ENCODE measurements at places on chromosomes 5 and 9.

- no peak for DNase-seq
These were observed 11.8 kb downstream of the APTX start for GRCh38 chr9:32989660-32990059.

DNA sequence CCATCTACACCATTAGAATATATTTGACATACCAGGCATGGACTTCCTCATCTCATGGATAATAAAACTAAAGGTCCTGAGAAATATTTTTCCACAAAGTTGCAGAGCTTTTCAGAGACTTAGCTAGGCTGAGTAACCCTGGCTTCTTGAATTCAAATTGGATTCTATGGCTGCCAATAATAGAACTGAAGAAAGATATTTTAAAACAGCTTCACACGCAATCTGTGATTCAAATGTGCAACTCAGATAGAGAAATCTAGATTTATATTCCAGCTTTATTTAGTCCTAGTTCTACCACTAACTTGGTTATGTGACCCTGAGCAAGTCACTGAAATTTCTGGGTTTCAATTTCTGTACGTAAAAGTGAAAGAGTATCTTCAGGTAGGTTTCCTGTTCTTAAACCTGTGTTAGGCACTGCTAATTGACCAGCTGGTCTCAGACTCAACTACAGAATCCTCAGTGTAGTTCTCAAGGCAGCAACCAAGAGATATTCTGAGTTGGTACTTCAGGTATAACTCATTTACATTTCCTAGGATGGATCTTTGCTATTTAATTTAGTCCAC lies 235.3 kb downstream of the GABRB2 start:
- no peak for DNase-seq

DNA sequence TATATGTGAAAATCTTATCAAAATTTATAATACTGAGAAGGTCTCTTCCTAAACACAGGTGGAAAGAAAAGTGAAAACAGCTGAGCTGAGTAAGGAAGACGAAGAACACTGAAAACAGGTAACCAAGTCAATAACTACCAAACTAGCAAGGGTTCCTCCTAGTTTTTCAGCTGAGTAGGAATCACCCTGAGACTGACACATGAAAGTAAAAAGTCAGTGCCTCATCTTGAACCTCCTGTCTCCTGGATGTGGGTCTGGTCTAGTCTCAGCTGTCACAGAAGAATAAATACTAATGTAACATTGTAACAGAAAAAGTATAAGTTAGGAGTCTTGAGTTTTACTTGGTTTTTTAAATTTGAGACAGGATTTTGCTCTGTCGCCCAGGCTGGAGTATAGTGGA lies 121.0 kb downstream of the MEF2C start:
- DNase-seq = no peak

- peak; percentile 33 for DNase-seq
These were observed 724 bp downstream of the SGTB start for GRCh38 chr5:65721050-65721719.

DNA sequence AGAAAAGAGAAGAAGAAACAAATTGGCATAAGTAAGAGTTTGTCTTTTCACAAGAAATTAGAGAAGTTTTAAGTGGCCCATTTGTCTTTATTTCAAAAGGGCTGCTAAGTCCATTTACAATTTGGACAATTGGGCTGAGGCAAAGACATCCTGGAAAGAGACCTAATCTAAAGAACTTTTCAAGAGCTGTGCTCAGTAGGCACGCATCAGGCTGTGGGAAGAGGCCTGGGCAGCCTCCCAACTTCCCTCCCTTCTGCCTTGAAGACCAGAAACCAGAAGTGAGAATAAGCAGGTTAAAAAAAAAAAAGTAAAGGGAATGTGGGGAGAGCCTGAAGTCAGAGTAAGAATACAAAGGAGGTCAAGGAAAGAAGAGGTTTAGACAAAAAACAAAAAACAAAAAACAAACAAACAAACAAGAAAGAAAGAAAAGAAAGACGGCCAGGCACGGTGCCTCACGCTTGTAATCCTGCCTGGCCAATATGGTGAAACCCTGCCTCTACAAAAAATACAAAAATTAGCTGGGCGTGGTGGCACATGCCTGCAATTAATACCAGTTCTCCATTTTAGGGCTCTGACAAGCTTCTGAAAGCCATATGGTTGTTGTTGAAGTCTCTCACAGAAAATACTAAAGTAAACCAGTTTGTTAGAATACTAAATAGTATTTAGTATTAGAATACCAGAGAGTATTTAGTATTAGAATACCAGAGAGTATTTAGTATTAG lies 48.0 kb upstream of the CEP78 start:
- no peak for DNase-seq

DNA sequence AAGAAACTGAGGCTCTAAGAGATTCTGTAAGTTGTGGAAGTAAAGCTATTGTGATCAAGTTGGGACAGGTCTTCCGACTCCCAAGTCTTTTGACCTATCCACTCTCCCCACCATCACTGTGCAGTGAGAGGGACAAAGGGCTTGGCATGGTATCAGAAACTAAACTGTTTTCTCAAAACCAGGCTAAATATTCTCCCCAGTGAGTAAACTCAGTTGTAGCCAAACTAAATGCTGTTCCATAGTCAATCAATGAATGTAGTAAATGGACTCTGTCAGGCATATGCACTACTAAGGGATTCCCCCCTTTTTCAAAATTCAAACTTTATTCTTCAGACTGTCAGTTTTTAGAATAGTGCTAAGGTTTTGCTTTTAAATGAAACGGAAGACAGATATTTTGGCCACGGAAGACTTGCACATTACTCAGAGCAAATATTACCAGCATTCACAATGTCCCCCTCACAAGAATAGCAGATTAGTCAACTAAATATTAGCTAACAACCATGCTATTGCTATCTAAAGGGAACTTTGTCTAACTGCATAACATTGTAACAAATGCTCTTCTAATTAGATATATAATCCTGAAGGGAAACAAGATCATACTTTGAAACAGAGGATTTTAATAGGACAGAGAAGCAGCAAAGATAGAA lies 7.1 kb downstream of the PRKAA1 start:
- DNase-seq = no peak

DNA sequence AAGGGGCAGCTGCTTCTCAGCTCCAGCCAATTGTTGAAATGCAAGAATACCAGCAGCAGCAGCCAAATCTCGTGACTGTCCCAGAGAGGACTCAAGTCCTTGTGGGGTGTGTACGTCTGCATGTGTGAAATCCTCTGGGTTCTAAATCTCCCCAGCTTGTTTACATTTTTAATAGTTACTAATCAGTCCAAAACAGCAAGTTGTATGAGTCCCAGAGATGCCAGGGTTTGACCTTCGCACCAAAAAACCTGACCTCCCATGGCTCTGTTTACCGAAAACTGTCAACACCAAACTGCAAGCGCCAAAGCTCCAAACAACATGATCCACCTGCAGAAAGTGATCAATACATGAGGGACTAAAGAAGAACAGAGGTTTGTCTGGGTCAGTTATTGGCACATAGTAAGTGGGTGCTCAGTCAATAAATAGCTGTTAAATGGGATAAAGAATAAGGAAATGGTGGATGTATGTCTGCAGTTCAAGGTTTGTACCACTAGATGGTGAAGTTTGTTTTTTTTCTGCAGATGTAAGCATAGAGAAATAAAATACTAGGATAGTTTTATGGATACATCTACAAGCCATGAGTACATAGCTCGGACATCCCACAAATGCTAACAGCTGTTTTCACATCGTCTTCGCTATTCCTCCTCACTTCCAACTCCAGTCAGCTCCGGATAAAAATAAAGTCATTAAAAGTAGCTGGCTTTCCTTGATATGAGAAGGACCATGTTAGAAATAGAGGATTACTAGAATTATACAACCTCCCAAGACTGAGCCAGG lies 85.3 kb upstream of the ADRB2 start:
- DNase-seq = peak; percentile 76

GRCh38 chr5:117201001-117201400 lies 626.4 kb upstream of the SEMA6A start:
- peak; percentile 22 for DNase-seq

- no peak for DNase-seq
These were observed 4.1 kb downstream of the RAPGEF6 start for GRCh38 chr5:131630963-131631350.

DNA sequence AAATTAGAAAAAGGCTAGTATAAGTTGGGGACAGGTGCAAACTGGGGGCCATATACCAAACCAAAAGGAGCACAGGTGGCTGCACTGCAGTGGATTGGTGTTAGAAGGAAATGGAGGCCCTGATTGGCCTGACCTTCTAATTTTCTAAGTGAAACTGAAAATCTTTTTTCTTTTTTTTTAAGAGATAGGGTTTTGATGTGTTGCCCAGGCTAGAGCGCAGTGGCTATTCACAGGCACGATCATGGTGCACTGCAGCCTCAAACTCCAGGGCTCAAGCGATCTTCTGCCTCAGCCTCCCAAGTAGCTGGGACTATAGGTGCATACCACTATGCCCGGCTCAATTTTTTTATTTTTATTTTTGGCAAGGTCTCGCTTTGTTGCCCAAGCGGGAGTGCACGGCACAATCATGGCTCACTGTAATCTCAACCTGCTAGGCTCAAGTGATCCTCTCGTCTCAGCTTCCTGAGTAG lies 9.8 kb upstream of the CCDC69 start:
- no peak for DNase-seq

DNA sequence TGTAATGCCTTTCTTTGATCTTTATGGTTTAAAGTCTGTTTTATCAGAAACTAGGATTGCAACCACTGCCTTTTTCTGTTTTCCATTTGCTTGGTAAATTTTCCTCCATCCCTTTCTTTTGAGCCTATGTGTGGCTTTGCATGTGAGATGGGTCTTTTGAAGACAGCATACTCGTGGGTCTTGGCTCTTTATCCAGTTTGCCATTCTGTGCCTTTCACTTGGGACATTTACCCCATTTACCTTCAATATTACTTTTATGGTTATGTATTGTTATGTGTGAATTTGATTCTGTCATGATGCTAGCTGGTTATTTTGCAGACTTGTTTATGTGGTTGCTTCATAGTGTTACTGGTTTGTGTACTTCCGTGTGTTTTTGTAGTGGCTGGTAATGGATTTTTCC lies 59.2 kb downstream of the YTHDC2 start:
- no peak for DNase-seq

DNA sequence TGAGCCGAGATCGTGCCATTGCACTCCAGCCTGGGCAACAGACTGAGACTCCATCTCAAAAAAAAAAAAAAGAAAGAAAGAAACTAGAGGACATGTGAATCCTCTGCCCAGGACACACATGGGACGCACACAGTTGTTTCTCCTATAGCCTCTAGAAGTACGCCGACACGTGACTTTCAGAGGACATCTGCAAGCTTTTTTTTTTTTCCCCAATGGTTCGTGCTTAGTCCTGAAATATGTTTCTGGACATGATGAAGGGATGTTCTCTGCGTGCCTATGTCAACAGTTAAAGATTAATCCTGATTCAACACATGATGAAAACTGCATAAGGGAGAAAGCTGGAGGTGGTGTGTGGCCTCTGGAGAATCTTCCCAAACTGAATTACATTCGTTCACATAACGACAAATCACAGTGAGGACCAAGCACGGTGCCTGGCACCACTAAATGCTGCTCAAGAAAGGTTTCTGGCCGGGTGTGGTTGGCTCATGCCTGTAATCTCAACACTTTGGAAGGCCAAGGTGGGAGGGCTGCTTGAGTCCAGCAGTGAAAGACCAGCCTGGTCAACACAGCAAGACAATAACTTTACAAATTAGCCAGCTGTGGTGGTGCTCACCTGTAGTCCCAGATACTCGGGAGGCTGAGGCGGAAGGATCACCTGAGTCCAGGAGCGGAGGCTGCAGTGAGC lies 9.8 kb downstream of the COL23A1 start:
- DNase-seq = no peak

DNA sequence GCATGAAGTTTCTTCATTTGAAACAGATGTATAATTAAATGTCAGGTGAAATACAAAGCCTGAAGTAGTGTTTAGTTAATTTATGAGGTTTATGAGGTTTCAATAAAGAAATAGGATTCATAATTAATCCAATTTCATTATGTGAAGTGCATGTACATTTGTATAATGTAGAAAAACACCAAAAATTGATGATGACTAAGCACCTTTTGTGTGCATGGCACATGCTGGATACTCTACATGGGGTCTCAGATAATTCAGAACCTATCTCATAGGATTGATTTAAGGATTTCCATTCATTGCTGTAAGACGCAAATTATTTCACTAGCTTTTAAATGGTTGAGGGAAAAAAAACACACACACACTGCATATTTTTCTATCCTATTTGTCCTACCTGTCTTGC lies 143.9 kb downstream of the ESM1 start:
- no peak for DNase-seq

GRCh38 chr5:128237000-128237399 lies 153.4 kb downstream of the SLC12A2 start:
- no peak for DNase-seq

GRCh38 chr5:30994176-30994575 lies 199.3 kb upstream of the CDH6 start:
- no peak for DNase-seq

- DNase-seq = peak; percentile 32
These were observed 4.3 kb upstream of the AHRR start for GRCh38 chr5:317086-317811.

GRCh38 chr5:40873286-40873880 lies 32.2 kb downstream of the CARD6 start:
- DNase-seq = no peak

DNA sequence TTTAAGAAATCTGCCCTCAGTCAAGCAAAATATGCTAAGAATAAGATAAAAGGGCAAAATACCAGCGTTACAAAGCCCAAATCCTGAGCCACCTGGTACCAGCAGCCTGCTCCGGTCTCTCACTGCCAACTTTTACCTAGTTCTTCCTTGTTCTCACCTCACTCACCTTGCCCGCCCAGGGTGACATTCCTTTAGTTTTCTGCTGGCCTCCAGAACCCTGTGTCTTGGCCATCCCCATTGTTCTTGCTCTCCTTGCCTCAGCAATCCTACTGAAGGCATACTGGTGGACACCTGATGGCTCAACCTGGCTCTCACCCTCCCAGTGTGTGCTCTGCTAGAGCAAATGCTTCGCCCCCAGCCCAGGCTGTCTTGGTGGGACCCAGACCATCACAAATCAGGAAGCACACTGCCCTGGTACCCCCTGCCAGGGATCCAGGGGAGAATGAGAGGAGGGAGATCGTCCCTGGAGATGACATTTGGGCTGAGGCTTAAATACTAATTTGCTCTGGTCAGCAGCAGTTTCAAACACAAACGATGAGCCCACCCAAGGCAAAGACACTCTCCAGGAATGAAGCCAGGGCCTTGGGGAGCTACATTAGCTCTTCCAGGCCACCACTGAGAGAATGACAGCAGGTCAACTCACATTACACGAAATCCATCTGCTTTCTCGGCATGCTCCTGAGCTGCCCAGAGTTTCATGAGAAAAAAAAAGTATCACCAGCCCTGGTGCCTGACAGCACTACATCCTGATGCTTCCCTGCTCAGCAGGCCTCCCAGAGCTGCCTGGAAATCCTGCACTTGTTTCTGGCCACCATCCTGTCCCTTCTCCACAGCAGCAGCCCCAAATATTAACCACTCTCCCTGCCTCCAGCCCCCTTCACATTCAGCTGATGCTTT lies 12.2 kb upstream of the SEPTIN8 start:
- DNase-seq = no peak

- DNase-seq = peak; percentile 24
These were observed 26.1 kb downstream of the DAP start for GRCh38 chr5:10734832-10735523.
